RPMI8226 (cell line): ENCODE measurements at places on chromosomes 12 and 14.

DNA sequence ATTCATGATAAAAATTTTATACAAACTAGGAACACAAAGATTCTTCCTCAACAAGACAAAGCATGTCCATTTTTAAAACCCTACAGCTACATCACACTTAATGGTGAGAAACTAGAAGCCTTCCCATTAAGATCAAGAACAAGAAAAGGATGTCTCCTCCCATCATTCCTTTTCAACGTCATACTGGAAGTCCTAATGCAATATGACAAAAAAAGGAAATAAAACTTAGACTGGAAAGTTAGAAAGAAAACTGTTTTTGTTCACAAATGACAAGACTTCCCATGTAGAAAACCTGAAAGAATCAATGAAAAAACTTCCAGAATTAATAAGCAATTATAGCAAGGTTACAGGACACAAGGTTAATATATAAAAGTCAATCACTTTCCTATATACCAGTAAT lies 82.5 kb downstream of the NUMB start:
- no peak for DNase-seq

- DNase-seq, result no peak
These were observed 9.4 kb upstream of the NOPCHAP1 start for GRCh38 chr12:104976703-104977102.

GRCh38 chr12:10559244-10559643 lies 53.6 kb downstream of the EIF2S3B start:
- DNase-seq, result no peak

DNA sequence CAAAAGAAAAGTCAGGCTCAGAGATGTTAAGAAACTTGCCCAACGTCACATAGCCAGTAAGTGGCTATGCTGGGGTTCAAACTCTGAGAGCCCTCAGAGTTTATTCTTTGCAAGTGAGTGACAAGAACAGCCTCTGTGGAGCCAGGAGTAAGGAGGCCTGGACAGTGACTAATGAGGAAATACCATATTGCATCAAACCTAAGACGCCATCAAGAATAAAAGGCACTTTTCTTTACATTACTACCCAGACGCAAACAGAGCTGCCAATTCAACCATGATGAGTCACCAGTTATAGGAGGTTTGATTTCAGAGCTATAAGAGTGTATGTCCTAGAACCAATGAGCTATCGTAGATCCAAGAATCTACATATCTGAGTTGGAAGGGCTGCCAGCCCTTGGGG lies 9.4 kb downstream of the TNFRSF1A start:
- DNase-seq, result no peak

DNA sequence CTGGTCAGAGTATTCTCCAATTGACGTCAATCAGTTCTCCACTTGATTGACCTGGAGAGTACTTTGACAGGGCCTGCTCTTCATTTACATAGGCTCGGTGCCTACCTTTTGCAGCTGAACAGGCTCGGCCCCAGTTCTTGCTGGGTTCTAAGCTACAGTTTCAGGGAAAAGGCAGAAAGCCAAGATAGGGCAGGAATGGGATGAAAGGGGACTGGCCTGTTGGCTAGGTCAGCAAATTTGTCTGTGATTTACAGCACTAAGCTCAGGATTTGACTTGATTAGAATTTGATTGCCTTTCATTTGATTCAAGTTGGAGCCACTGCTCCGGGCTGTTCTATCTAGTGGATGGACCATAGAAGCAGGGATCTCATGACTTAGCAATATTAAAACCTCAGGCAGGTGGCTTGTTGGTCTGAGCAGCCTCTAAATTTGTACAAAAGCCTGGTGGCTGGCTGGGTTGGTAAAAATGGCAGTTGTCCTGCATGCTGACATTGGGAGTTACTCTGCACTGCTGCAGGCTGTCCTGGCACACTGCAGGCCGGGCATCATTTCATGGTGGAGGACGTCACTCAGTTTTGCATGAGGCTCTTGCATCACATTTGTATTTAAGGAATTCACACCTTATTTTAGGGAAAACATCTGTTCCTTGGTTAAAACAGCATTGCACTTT lies 71.8 kb downstream of the BICD1 start:
- no peak for DNase-seq
